Pulmonary artery endothelial cell (primary cell): ENCODE measurements at places on chromosomes 3 and 15. TPM values are rescaled to one million over a fixed set of nuclear protein-coding genes. Genes with fewer than 3 reads are reported as not detected.

The NTRK3 gene
- total RNA-seq, result not detected in 2 replicates

DNA sequence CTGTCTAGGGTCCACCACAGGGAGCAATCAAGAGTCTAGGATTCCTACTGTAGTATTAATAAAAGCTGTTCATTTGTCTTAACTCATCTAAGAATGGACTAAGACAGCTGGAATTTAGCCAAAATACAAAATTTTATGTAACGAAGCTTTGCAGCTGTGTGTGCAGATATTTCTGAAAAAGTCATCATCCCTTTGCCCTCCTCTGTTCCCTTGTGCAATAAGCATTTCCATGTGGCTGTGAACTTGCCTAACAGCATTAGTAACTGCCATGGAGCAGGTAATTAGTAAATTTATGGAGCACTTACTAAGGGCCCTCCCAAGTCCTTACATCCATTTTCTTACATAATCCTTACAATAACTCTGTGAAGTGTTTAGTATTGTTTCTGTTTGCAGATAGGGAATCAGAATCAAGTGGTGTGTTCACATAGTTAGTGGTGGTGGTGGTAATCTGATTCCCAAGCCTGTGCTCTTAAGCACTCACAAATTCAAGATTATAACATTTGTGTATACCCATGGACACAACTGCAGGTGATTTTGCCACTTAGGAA lies 114.5 kb downstream of the RARB start:
- DNase-seq, result no peak

- no peak for DNase-seq
Measured at GRCh38 chr3:45688194-45688881, 858 bp upstream of the SACM1L start.

DNA sequence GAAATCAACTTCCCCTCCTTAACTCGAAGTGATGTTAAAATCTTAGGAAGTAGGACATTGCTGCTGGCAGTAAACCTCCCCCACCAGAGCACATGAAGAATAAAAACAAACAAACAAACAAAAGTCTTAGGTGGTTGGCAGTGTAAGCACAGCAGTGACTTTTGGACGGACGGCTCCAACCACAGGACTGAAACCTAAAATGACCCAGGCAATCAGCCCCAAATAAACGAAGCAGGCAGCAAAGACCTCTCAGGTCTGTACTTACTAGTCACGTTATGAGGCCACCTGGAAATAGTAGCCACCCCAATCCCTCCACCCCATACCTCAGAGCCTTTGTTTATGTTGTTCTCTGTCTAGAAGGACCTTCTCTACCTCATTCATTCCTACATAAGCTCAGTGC lies 33.5 kb upstream of the HES1 start:
- no peak for DNase-seq

GRCh38 chr3:181431748-181432147 lies 280.0 kb upstream of the SOX2 start:
- DNase-seq, result no peak

The EFHB gene
- 0.20 and 0.32 TPM in 2 replicates for total RNA-seq

- no peak for DNase-seq
Measured at GRCh38 chr3:15896500-15896899, 98.7 kb upstream of the ANKRD28 start.

GRCh38 chr3:150107429-150108175 lies 136.9 kb upstream of the PFN2 start:
- no peak for DNase-seq

The GPR171 gene
- total RNA-seq, result not detected in 2 replicates

The SPINK8 gene
- total RNA-seq, result not detected in 2 replicates

GRCh38 chr3:195042743-195043606 lies 228.0 kb downstream of the XXYLT1 start:
- DNase-seq, result no peak
